ENCODE measurements at places on chromosomes 3 and 15. TPM values are rescaled to one million over a fixed set of nuclear protein-coding genes. Genes with fewer than 3 reads are reported as not detected.

- peak overlapping the region; percentile 67 for H3K4me3 ChIP-seq
- no peaks in the 10 kb centered on the region for H3K36me3 ChIP-seq
- peaks cover 1% of the 10 kb centered on the region for H3K4me1 ChIP-seq
- DNase-seq = peak; percentile 83
- H3K27me3 ChIP-seq = no peaks in the 10 kb centered on the region
- H3K27ac ChIP-seq = peak overlapping the region; percentile 99
These were observed 35.2 kb downstream of the GAP43 start for GRCh38 chr3:115658337-115659181.

DNA sequence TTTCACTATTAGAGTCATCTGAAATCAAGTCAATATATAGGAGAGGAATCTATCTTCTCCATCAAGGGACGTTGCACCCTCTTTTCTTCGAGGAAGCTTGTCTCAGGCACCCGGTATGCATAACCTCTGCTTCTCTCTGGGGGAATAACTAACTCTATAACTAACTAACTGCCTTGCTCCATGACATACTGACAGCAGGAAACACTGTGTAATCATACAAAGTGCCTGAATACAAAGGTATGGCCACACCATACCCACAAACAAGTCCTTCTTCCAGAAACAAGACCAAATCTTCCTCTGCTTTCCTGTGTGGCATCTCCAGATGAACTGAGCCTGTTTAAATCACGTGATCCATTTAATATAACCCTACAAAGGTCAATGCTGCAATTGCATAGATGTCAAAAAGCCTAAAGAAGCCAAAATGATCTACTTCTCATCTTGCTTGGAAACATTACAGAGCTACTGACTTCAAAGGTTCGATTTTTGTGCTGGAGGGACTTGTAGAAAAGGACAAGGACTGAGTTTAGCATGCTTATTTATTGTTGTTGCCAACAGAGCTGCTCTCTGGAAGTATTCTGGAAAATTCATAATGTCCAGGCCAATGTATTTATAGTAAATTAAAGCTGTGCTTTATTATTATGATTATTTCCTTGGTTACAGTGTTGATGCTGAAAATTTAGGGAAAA, 380.5 kb downstream of the FOXP1 start:
- no peak overlapping the region for H3K4me3 ChIP-seq
- no peak for DNase-seq
- H3K36me3 ChIP-seq = no peaks in the 10 kb centered on the region

GRCh38 chr15:69595009-69595791, 142.6 kb downstream of the RPLP1 start:
- H3K4me3 ChIP-seq = no peak overlapping the region
- H3K27ac ChIP-seq = no peak overlapping the region
- no peaks in the 10 kb centered on the region for H3K27me3 ChIP-seq

DNA sequence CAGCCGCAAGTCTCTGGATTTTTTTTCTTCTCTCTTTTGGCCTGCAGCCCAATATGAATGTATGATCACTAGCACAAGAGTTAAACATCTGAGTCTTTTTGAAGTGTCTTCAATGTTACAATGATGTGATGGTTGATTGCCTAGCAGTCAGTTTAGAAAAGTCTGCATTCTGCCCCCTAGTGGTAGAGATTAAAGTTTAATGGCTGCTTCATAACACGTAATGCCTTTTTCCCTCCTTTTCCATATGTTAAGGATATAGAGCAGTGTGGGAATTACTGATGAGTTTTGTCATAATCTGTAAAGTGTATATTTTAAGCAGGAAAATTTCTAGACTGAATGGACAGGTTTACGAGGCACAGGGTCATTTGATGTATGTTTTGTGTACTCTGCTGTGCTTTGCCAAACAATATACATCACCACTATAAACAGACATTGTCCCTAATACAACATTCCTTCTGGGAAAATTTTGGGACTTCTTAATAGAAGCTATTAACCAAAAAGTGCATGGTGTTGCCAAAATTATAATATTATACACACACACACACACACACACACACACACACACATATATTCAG, 1038.5 kb upstream of the NR2F2 start:
- H3K27ac ChIP-seq = peak overlapping the region; percentile 79
- no peaks in the 10 kb centered on the region for H3K27me3 ChIP-seq
- H3K4me3 ChIP-seq = no peak overlapping the region
- no peak for DNase-seq
- no peaks in the 10 kb centered on the region for H3K36me3 ChIP-seq

DNA sequence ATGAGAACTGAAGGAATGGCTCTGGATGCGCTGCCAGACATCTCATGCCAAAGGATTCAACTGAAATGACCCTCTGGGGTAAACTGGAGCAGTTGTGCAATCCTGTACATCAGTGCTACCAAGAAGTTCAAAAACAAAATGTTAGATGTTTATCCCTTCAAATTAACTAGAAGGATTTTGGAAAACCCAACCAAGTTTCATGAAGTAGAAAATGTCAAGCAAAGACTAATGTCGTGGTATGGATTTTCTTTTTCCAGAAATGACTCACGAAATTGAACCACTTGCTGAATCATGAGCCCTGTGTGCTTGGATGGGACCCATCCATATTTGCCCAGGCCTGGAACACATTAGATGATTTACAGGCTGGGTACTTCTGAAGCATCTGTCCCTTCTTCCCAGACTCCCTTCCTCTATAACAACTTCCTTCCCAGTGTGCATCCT, 101.6 kb downstream of the LRTM1 start:
- no peaks in the 10 kb centered on the region for H3K4me1 ChIP-seq
- no peak for DNase-seq
- no peak overlapping the region for H3K4me3 ChIP-seq

UPK1B gene
- 0.69 TPM for total RNA-seq

GRCh38 chr3:149390772-149391212, 13.3 kb upstream of the TM4SF1 start:
- H3K4me3 ChIP-seq = no peak overlapping the region
- H3K27me3 ChIP-seq = no peaks in the 10 kb centered on the region
- no peak overlapping the region for H3K27ac ChIP-seq
- DNase-seq = no peak
- peaks cover 3% of the 10 kb centered on the region for H3K4me1 ChIP-seq

GRCh38 chr15:82851306-82851850, 42.0 kb downstream of the WHAMM start:
- H3K4me3 ChIP-seq = no peak overlapping the region
- H3K27ac ChIP-seq = no peak overlapping the region
- no peaks in the 10 kb centered on the region for H3K4me1 ChIP-seq
- DNase-seq = no peak
- H3K36me3 ChIP-seq = no peaks in the 10 kb centered on the region

Measured in ovary (tissue), 10 donors.